T-helper 2 cell (primary cell): ENCODE measurements at places on chromosomes 4 and X.

- no peak for DNase-seq
These were observed 328.7 kb downstream of the GABRG1 start for GRCh38 chr4:45795135-45795534.

DNA sequence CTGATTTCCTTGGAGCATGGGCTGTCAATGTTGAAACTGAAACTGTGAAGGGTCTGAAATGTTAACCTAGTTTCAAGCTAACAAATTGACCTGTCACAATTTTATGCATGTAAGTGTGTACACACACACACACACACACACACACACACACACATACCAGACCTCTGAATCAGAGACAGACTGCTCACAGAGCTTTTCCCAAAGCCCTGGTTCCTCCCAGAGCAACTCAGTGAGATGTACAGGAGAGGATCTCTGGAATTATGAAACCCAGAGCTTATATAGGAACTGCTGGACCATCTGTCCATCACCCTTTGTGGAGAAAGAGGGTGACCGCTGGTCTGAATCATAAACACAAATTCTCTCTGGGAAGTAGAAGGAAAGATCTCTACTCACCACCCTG is 228.1 kb upstream of the PRPS2 start:
- DNase-seq = no peak

DNA sequence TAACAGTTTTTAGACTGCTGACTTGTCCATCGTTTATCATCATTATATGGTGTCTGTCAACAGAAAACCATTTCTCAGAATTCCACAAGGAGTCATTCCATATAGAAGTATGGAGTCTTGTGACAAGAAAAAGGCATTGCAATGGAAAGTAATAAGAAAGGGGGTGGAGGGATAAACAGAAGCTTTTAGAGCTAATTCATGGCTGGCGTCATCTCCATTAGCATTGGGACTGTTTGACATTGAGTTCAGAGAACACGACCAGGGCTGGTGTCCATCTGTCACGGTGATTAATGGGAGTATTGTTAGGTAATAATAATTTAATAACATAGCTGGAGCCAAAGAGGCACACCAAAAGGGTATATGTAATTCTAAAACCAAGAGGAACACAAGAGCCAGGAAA is 101.9 kb upstream of the SFRP2 start:
- DNase-seq = no peak

- no peak for DNase-seq
These were observed 59.8 kb downstream of the AGTR2 start for GRCh38 chrX:116230130-116230898.

DNA sequence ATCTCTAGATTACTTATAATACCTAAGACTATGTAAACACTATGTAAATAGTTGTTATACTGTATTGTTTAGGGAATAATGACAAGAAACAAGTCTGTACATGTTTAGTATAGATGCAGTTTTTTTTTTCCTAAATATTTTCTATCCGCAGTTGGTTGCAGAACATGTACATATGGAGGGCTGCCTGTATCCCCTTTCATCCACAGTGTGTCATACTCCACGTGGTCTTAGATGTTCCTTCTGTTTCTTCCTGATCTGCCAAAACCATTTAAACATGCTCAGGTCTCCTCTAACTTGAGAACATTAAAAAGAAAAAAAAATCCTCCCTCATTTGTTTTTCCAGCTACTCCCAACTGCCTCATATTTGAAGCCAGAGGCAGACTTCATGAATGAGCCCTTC is 14.0 kb downstream of the OCIAD1 start:
- DNase-seq = no peak

GRCh38 chrX:80306007-80306406 is 114.2 kb upstream of the TENT5D start:
- no peak for DNase-seq

- peak; percentile 11 for DNase-seq
These were observed 56.1 kb downstream of the FAM13A start for GRCh38 chr4:89000844-89001360.

DNA sequence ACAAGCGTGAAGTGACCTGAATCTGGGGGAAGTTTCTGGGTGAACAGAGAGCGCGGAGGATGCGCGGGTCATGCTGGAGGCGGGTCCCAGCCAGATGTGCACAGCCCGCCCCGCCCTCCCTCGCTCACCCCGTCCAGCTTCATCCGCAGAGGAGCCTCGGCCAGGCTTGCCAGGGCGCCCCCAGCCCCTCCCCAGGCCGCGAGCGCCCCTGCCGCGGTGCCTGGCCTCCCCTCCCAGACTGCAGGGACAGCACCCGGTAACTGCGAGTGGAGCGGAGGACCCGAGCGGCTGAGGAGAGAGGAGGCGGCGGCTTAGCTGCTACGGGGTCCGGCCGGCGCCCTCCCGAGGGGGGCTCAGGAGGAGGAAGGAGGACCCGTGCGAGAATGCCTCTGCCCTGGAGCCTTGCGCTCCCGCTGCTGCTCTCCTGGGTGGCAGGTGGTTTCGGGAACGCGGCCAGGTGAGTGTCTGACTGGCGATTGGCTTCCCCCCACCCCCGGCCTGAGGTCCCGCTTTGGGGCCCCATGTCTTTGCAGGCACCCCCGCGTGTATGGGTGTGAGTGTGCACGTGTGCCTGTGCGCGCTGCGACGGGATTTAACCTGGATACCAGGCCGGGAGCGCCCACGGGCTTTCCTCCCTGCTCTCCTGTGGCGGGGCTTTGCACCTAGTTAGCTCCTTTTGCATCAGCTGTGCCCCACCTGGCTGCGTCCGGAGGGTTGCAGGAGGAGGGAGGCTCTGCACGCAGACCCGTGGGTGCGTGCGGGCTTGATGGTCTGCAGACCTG is at the start of gene EGFL6:
TSS of gene EGFL6 (plus strand) at position 123 of the 782 bp plus-strand sequence. CDS start at position 384, 261 bp downstream.
- no peak for DNase-seq

GRCh38 chr4:152628128-152628527 is 51.7 kb downstream of the TMEM154 start:
- DNase-seq = no peak
